GOT3 (cell line): ENCODE measurements at places on chromosomes 1 and 21.

GRCh38 chr1:118147522-118147921 is 37.5 kb downstream of the SPAG17 start:
- no peak for DNase-seq

DNA sequence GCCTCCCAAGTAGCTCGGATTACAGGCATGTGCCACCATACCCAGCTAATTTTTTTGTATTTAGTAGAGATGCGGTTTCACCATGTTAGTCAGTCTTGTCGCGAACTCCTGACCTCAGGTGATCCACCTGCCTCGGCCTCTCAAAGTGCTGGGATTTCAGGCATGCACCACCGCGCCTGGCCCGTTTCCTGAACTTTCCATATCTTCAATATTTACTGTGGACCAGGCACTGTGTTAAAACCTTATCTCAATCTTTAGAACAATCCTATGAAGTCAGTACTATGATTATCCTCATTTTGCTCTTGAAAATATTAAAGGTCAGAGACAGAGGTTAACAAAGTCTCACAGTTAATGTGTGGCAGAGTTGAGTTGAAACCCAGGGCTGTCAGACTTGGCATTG is 1.6 kb upstream of the ADCY10 start:
- DNase-seq: no peak

DNA sequence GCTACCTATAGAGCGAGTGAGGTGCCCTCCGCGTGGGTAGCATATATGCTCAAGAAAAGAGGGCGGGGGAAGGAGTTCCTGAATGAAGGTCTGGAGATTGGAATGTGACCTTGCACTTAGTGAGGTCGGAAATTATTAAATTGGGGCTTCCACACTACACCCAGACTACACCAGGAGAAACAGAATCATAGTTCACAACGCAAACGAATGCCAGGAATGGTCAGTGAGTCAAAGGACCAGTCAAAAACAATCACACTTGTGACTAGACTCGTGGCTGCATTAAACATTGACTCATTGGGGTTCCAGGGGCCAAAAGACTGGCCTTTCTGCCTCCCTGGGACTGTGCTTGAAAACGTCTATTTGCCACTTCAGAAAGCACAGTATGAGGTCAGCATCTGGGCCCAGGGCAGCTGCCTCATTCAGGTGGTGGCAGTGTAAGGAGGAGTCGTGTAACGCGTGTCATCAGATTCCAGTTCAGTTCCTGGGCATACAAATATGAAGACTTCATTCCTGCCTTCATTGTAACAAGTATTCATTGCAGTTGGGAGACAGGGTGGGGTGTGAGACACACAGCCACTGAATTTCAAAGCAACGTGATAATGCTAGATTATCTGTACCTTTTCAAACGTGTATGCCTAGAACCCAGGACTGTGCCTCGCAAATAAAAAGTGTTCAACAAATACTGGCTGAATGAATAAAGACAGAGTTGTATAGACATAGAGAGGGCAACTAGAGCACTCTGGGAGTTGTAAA is at the start of gene YOD1:
Gene YOD1 (minus strand): TSS at position 18 of the 753 bp plus-strand sequence. CDS start 178 bp downstream, outside the sequence.
- DNase-seq: no peak

DNA sequence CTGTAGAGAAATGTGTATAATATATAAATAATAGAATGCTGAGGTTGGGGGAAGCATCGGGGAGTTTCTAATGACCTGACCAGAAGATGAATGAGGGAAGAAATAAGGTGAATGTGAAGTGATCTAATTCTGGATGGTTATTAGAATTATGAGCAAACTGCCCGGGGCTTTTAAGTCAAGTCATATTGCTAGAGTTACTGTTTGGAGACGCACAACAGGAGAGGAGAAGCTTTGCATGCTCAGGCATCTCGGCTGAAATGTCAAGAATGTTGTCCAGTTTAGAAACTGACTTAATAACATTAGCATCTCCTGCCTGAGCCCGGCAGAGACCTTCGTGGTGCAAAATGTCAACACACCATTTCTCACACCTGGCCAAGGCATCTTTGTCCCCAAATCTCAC is 119.1 kb downstream of the RRAGC start:
- no peak for DNase-seq

DNA sequence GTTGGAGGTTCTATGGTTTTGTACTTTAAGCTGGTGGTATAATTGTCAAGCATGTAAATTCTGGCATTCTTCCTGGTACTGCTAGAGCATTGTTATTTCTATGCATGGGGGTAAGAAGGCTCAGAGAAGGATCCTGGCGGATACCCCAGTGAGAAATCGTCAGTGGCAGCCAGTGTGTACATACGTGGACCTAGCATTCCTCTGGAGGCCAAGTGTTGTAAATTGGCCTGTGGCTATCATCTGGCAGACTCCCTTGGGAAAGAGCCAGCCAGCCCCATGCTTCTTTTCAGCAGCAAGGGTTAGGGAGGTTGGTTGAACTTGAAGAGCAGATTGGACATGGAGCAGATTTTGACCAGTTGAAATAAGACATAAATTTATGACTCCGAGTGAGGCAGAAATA is 5.2 kb upstream of the AGO3 start:
- DNase-seq: no peak

DNA sequence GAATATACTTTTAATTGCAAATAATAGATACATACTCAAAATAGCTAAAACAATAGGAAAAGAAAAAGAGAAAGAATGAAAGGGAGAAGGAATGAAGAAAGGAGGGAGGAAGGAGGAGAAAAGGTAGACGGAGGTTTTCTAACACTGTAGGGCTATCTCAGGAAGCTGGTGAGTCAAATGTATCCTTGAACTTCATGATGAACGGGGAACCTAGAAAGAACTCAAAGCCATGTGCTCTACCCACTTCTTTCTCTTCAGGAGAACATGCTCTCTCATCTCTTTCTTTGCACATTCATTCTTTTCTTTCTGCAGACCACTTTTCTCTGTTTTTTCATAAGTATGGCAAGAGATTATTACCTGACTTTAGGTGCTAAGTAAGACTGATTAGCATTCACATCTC is 37.3 kb upstream of the ZNF644 start:
- no peak for DNase-seq

- DNase-seq: no peak
Measured at GRCh38 chr1:167109125-167109524, 15.2 kb downstream of the STYXL2 start.

DNA sequence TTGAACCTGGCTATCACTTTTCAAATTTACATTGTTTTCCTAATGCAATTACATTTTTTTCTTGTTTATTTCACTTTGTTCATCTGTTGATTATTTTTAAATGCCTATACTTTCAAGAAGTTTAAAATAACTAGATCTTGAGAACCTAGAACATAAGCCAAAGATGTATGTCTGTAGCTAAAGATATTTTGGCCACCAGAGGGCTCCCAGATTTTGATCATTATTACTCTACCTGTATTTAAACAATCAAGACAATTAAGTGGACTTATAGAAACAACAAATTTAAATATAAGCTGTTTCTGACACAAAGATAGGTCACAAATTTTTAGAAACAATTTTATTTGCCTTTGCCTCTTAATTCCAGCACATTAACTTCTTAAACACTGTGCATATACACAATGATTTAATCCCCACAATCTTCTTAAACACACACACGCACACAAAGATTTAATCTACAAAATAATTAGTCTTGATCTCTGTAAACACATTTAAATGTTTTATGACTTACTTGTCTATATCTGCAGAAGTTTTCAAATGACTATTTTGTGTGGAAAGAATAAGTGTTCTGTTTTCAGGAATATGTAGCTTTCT is 380.0 kb downstream of the DSCAM start:
- no peak for DNase-seq

- DNase-seq: no peak
Measured at GRCh38 chr1:201499795-201500669, 6.9 kb downstream of the CSRP1 start.

GRCh38 chr1:34794001-34794789 is 1.4 kb downstream of the GJA4 start:
- DNase-seq: no peak

DNA sequence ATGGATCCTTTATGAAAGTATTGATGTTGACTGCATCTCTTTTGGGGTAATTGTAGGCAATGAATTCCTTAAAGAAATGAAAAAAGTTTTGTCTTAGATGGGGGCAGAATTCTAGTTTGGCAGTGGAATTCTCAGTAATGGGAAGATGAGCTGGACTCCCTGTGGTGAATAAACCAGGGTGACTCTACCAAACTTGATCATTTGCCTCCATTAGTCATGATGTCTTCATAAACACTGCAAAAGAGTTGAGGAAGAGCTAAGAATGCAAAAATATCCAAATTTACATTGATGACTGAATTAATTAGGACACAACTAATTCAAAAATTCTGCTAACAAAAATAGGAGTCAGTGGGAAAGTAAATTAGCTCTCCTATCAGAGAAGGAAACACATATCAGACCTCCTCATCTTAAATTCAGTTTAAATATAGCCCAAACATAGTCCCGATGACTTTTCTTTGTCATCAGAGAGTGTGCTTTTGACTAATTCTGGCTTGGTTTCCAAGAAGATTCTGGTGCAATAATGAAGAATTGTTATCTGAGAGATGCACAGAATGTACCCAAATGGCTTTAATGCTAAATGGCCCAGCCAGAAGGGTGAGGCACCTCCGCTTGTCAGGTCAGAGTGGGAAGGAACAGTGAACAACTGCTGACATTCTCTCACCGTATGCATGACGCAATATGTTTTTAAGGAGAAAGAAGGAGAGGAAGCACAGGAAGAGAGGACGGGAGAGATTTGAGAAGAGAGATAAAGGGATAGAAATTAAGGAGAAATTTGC is 525.1 kb downstream of the LMO4 start:
- DNase-seq: no peak

- DNase-seq: no peak
Measured at GRCh38 chr1:235515844-235516512, 11.7 kb upstream of the B3GALNT2 start.

DNA sequence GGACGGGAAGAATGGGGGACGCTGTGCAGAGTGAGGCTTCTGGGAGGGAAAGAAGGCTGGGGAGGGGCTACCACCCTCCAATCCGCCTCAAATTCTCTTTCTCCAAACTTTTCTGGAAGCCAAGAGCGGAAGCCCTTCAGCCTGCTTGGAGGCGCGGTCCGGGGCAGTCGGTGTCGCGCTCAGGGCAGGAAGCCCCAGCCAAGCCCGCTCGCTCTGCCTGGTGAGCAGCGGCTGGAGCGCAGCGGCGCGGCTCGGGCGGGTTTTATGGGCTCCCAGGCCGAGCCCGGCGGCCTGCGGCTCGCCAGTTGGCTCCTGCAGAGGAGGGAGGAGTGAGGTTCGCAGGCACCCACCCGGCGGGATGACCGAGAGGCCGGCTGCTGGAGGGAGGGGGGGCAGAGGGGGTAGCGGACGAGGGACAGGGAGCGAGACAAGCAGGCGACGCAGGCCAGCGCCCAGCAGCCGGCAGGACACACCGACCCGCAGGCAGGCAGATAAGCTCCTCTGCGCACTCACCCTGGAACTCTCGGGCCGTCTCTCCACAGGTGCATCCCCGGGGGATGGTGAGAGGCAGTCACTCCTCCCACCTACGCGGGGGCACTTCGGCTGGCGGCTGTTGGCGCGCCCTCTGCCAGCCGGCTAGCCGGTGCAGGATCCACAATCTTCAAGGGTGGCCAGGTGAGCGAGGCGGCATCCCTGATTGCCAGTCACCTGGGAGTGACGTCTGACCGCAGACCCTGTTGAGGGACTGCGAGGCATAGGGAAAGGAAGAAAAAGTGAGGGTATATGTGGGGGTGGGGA is at the start of gene AVPR1B:
Gene AVPR1B (minus strand): TSS at position 238 of the 798 bp plus-strand sequence. CDS start 498 bp downstream, outside the sequence.
- no peak for DNase-seq

DNA sequence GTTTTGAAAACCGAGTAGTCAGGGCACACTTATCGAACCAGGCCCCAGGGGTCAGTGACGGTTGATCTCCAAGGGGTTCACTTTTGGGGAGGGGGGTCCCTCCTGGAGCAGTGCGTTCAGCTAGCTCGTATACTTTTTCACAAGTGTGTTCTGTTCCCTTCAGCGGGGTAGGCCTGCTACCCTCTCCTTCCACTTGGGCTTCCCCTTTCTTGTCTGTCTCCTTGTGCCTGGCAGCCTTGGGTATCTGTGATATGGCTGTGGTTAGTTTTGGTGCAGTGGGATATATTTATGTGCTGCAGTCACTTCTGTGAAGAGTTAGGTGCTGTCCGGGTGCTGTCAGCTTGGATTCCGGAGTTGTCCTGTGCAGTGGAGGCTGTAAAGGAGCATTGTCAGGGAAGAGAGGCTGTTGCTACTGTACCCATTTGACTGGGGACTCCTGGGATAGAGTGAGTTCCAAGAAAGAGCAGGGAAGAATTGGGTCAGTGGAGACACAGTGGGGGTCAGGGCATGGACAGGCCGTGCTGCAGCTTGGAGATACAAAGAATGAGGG is 29.7 kb downstream of the ADARB1 start:
- DNase-seq: no peak

- no peak for DNase-seq
Measured at GRCh38 chr21:31257265-31257664, 86.8 kb downstream of the TIAM1 start.

- DNase-seq: no peak
Measured at GRCh38 chr1:48917901-48918603, 141.4 kb upstream of the BEND5 start.

- no peak for DNase-seq
Measured at GRCh38 chr1:34268311-34268954, 91.7 kb downstream of the C1orf94 start.

GRCh38 chr1:8629241-8630091 is 188.0 kb downstream of the RERE start:
- no peak for DNase-seq

DNA sequence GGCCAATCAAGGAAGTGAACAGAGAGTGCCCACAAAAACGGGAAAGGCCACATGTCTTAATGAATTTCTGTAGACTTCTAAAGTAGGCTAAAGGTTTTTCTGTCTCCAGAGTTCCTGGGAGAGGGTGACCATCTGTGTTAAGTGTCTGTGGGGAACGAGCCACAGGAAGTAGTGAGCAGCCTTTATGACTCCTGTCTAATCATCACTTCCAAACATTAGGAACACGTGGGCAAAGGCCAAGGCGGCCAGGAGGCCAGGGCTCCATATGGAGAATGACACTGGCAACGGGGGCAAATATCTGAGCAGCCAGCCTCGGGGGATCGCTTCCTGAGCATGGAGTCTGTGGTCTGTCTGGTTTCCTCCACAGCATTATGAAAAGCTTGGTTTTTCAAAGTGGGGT is 7.1 kb downstream of the FAM89A start:
- DNase-seq: no peak
